ENCODE measurements at places on chromosomes 2 and 18.
A peak's percentile ranks its signal among the peaks of the same experiment; 100 is the strongest.

GRCh38 chr2:15737314-15738224 lies 145.9 kb downstream of the DDX1 start:
- DNase-seq = no peak

GRCh38 chr2:26185304-26185928 lies 12.5 kb downstream of the GAREM2 start:
- DNase-seq = no peak

- DNase-seq = no peak
These were observed 72.0 kb upstream of the CHAC2 start for GRCh38 chr2:53695575-53695974.

DNA sequence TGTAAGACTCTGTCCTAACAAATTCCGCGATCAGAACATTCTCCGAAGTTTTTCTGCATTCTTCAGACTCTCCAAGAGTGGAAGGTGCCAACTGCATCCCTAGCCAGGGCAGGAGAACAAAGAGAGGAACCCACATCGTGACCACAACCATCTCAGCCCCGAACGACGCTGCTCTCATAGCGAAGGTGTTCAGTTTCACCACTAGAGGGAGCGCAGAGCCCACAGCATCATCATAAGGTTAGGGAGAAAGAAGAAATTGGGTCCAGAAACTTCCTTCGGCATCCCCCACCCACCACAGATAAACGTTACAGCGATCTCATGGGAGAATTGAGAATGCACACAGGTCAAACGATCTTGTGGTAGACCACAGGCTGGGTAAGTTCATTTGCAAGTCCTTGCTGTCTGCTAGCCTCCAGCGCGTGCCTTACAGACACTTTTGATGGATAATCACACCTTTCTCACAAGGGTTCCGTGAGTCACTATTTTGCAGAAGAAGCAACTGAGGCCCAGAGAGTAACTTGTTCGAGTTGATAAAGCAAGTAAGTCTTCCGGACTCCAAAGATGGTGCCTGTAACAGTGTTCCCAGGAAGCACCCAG lies 53.7 kb upstream of the ARL4C start:
- DNase-seq = peak; percentile 73

GRCh38 chr2:74076074-74076470 lies 71.6 kb downstream of the BOLA3 start:
- no peak for DNase-seq

DNA sequence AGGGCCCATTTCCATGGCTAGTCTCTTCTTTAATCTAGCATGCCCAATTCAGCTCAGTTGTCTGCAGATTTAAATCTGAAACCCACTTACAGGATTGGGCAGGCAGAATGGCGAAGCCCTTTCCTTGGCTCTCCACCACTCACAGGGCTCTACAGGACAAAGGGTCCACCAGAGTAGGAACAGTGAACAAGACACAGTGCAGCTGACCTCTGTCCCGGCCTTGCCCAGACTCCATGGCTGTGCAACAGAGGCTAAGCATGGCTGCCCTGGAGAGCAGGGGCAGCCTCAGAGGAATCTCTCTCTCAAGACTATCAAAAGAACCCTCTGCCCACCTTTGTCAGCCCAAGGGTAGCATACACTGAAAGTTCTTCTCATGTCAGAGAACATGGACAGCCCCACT lies 9.7 kb upstream of the ATP6V1B1 start:
- no peak for DNase-seq

DNA sequence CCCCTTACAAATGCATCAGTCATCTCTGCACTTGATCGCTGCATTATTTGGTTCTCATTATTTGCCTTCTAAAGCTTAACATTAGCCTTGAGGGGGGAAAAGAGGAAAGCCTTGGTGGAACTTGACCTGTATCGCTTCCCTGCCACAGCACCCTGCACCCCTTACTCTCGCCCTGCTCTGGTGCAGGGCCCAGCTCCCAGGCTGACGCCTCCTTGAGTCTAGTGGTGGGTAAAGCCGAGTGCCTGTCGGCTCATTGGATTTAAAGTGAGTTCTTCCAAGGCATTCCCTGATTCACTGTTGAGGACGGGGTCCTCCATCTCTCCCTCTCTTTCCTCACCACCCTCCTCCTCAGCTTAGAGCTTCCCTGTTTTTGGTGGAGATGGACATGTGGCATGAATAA lies 145.0 kb upstream of the GYPC start:
- no peak for DNase-seq

DNA sequence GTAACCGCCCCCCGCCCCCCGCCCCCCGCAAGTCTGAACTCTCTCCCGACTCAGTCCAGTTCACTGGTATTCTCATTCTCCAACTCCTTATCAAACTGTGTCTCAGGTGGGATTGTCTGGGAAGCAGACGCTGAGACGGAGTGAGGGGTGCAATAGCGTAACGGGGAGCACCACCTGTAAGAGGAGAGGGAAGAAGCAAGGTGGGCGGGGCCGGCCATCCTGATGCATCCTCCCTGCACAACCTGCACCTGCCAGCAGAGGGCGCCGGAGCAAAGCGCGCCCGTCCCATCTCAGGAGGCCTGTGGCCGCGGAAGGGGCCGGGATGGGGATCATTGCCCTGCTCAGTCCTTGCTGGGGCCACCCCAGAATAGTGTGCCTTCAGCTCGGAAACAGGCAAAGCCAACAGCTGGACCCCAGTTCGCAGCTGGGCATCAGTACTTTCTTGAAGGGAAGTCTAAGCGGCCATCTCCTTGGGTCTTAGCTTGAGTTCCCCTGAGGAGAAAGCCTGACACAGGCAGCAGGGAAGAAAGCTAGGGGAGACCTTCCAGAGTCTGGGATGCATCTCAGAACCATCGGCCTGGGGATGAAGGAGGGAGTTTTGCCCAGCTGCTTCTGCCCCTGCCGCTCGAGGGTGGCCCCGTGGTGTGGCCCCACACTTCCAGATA lies 208.0 kb downstream of the TFCP2L1 start:
- peak; percentile 44 for DNase-seq

- peak; percentile 81 for DNase-seq
These were observed 27.9 kb downstream of the RMND5A start for GRCh38 chr2:86747711-86748639.

GRCh38 chr2:236687296-236687965 lies 117.8 kb downstream of the ACKR3 start:
- no peak for DNase-seq

DNA sequence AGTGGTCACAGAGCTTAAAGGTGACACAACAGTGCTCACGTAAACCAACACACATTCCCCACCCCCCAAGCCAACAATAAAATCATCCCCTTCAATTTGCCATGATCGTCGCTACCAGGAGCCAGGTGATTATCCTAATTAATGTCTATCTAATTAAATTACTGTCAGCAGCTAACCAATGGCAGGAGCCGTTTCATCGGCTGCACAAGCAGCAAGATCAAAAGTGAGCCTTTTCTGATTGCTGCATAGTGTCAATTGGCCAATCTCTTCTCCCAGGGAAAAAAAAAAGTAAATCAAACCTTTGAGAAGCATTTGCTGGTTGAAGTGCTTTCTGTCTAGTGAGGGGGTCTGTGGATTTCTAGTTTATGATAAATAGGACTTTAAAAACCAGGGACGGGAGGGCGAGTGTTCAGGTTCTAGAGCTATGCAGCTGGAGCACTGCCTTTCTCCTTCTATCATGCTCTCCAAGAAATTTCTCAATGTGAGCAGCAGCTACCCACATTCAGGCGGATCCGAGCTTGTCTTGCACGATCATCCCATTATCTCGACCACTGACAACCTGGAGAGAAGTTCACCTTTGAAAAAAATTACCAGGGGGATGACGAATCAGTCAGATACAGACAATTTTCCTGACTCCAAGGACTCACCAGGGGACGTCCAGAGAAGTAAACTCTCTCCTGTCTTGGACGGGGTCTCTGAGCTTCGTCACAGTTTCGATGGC lies at the start of gene TBR1:
Gene TBR1, plus strand, starts transcription at position 311 of the 721 bp plus-strand sequence. Its CDS starts 114 bp downstream, at position 425.
- peak; percentile 21 for DNase-seq

GRCh38 chr2:66897181-66897580 lies 462.3 kb downstream of the MEIS1 start:
- no peak for DNase-seq

GRCh38 chr2:45869165-45869501 lies 217.7 kb downstream of the PRKCE start:
- no peak for DNase-seq

GRCh38 chr18:48552130-48552529 lies 13.3 kb downstream of the CTIF start:
- DNase-seq = no peak

- no peak for DNase-seq
These were observed 227.5 kb downstream of the C1D start for GRCh38 chr2:67835266-67835665.

- DNase-seq = no peak
These were observed 161.1 kb upstream of the SALL3 start for GRCh38 chr18:78818495-78818894.
